ENCODE measurements at places on chromosomes 11 and 22.

- DNase-seq, result no peak
Observed at GRCh38 chr11:30753994-30754393, 167.8 kb upstream of the MPPED2 start.

DNA sequence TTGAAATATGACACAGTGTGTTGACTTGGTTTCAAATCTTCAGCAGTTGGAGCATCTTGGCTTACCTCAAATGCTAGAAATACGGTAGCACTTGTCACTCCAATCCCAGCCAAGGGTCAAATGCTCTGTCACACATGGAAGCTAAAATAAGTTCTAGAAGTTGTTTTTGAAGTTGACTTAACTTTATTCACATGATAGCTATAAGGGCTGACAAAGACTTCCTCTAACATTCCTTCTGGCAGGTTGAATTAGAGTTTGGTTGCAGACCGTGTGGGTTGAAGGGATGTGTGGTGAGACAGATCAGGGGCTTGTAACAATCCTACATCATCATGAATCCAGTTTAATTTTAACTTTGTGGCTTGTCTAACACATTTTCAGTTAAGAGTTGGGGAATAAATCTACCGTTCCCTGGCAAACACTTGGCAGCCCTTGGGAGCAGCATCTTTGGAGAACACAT, 4.6 kb downstream of the SLN start:
- DNase-seq, result no peak

GRCh38 chr11:63999349-64000025, 13.2 kb downstream of the OTUB1 start:
- no peak for DNase-seq

DNA sequence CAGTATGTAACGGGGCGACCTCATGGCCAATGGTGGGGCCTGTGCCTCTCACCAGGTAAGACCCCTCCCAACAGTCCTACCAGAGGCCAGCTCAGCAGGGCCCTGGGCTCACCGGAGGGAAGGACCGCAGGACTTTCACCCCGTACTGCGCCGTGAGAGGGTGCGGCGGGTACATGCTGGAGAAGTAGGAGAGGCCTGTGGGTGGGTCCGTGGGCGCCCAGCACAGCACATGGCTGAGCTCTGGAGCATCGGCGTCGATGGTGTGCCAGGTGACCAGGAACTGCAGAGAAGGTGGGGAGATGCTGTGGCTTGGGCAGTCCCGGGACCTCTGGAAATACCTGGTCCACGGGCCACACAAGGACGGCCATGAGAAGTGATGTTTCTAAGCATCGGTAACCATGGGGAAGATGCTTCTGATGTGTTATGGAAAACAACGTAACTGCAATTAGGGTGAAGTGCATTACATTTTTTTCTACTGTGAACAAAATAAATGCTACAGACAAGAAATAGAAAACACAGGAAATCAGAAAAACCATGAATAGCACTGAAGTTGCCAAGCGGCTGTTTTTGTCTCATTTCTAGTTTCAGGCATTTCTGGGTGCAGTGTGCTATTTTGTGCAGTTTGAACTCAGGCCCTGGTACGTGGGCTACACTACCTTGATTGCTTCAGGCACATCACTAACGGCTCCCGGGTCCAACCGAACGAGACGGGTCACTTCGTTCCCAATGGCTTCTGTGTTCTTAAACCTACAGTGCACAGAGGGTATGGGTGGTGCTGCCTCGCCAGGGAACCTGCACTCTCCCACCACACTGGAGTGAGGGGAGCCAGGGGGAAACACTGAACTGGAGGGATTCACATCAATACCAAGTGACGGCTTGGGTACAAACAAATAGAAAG, 46.5 kb upstream of the SERPIND1 start:
- DNase-seq, result no peak

GRCh38 chr11:131665344-131665968, 295.0 kb downstream of the NTM start:
- DNase-seq, result no peak

GRCh38 chr11:83836883-83837654, 550.9 kb upstream of the CCDC90B start:
- no peak for DNase-seq

DNA sequence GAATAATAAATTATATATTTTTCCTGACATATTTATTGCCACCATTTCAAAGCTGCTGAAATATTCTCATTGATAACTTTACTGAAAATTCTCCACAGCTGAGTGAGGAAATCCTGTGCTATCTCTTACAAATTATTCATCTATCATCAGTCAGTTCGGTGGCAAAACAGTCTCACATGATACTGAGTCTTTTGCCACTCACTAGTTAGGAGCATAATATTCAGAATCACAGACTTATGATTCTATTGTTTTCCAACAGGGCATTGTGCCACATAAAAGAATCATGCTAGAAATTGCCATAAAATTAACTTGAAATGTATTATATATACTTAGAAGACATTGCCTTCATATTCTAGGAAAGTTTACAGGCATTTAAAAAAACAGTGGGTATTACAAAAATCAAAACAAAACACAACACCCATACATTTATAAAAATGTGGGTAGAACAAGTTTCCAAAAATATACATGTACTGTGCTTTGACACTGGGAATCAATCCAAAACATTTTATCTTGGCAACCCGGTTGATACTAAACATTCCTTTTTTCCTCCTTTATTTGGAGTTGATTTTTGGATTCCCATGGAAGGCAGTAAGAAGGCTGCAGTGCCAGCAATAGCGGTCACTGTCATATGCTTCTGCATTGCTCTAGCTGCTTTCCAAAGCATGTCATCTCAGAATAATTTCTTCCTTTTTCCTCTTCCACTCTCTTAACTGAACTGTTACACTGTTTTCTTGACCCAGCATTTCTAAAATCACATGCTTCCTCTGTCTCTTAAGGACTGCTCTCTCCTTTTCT, 42.5 kb downstream of the ATG16L2 start:
- DNase-seq, result no peak

DNA sequence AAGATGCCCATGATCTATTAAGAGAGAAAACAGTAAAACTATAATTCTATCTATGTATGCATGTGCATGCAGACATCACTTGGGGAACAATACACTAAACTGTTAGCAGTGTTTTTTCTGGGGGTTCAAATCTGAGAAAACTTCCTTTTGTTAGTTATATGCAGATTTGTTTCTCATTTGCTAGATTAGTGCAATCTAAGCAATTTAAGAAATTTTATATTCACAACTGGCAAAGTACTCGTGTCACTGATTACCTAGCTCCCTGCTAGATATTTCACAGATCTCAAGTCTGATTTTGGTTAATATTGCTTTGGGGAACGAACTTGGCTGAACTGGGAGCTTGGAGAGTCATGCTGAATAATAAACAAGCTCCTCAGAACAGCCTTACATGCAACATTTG, 14.9 kb upstream of the OSBP start:
- no peak for DNase-seq

- no peak for DNase-seq
Observed at GRCh38 chr22:24069721-24070120, 58.6 kb downstream of the CABIN1 start.

DNA sequence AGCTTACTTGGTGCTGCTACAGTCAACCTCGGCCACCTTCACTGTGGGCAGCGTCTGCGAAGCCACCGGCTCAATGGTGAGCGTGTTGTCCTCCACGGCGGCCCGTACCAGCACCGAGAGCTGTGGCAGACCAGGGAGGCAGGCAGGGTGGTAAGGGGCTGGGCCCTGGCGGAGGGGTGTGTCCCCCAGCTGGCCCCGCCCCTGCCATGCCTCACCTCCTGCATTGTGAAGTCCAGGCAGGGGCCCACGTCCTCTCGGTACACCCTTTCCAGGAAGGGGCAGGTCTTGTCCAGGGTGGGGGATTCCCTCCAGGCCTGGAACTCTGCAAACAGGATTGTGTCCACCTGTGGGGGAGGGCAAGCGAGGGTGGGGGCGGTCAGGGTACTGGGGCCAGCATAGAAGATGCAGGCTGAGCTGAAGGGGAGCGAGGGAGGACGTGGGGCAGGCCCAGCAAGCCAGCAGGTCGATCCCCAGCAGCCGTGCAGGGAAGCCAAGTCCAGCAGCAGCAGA, 12.8 kb downstream of the RAB3IL1 start:
- DNase-seq, result no peak

DNA sequence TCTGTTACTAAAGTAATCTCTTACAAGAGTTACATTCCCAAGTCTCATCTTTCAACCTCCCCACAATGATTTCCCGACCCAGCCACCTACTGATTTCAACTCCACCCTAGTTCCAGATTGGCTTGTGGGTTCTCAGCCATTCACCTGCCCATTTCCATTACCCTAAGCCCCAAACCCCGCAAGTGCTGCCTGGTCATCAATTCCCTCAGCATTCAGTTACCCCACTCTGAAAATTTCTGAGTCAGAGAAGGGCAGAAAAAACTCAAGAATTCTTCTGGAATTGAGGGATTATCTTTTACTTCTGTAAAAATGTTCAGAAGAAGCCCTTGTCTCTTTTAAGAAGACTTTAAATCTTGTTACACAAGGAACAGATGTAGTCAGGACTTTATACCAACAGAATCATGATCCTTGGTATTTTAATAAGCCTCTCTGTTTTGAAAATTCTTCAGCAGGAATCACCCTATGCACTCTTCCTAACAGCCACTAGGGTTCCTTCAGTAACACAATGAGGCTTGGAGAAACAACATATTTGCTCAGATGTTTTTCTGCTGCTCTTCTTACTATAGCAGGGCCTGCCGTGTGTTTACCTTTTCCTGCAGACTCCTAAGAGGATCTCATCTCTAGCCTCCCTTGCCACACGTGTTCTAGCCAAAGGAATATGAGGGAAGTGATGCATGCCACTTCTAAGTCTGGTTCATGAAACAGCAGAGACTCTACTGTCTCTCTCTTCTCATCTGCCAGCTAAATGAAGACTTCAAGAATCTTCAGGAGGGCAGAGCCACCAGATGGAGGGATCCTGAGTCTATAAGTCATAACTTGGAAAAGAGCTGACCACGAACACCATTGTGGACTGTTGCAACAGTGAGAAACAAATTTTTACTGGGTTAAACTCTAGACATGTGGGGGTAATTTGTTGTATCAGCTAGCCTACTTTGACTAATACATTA, 29.3 kb upstream of the PAMR1 start:
- DNase-seq, result no peak

- no peak for DNase-seq
Observed at GRCh38 chr11:9765320-9766101, 101.6 kb downstream of the SWAP70 start.

- DNase-seq, result no peak
Observed at GRCh38 chr11:19316434-19316833, 75.7 kb upstream of the E2F8 start.

GRCh38 chr11:1014276-1014675, 22.2 kb downstream of the MUC6 start:
- no peak for DNase-seq

GRCh38 chr22:20191000-20191515, 40.2 kb upstream of the CCDC188 start:
- no peak for DNase-seq

DNA sequence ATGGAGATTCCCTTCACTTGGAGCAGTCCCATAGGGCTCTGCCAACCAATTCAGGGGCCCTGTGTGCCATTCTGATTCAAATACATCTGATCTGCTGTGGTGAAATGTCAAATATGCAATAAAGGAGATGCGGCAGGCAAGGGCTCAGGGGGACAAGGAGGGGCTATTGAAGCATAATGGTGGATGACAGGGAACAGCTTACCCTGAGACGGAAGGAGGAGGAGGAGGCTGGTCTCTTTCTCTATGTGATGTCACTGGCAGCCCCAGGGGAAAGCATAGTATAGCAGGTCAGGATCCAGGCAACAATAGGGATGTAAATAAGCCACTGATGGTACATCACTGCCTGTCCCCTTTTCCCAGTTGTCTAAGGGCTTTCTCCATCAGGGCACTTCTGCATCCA, 350.9 kb upstream of the SYN3 start:
- DNase-seq, result no peak

DNA sequence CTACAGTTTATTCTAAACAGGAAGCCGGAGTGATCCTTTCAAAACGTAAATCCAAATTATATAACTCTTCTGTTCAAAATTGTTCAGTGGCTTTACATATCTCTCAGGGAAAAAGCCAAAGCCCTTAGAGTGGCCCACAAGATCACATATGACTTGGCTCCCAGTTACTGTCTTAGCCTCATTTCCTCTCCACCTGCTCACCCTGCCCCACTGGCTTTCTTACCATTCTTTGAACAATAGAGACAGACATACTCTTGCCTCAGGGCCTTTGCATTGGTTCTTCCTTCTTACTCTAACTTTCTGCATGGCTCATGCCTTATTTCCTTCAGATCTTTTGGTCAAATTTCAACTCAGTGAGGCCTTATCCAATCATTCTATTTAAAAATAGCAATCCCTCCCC, 52.1 kb downstream of the STIM1 start:
- no peak for DNase-seq

DNA sequence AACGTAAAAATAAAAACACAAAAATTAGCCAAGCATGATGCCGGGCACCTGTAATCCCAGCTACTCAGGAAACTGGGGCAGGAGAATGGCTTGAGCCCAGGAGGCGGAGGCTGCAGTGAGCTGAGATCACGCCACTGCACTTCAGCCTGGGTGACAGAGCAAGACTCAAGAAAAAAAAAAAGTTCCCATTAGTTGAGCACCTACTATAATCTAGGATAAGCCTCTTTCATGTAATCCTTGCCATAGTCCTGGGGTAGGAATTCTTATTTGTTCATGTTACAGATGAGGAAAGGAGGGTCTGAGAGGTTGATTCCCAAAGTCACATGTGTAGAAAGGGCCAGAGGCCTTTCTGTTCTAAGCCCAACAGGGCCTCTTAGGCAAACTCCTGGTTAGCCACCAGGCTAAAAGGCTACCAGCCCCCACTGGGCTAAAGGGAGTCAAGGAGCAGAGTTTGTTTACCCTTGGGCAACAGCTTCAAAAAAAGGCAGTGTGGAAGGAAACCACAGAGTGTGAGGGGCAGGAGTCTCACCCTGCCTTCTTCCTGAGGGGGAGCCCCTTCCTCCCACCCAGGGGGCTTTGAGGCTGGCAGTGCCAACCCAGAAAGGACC, 21.6 kb upstream of the CSNK1E start:
- DNase-seq, result no peak

DNA sequence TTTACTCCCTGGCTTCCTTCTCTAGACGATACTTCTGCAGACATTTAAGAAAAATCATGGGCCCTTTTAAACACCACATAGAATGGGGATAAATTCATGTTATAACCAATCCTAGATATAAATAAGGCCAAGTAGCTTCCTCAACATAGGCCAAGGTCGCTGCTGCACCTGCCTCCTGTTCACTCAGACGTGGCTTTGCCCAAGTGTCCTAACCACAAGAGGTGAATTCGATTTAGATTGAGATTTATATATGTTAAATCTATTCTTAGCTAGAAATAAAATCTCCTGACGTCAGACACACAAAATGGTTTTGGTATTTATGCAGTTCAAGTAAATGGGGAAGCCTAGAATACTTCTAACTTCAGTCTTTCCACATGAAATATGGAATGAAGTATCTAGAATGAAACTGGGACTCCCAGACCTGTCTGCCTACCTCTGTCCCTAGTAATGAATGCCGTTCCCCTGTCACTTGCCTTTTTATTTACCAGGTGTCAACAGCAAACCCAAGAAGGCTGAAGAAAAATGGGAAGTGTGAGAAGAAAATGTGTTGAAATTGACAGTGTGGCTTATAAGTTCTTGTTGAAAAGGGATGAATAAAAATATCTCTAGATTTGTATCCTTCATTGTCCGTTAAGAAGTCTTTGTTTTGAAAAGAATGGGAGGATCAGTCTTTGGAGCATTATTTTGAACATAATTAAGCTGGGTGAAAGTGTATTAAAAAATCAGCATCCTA, 131.8 kb downstream of the HIPK3 start:
- no peak for DNase-seq

- no peak for DNase-seq
Observed at GRCh38 chr11:69335007-69335780, 41.2 kb downstream of the MYEOV start.
